Renal cortical epithelial cell (primary cell): ENCODE measurements at places on chromosomes 1 and 21. TPM values are rescaled to one million over a fixed set of nuclear protein-coding genes. Genes with fewer than 3 reads are reported as not detected.

Gene ITLN2
- total RNA-seq: not detected in 2 replicates

Gene ZNF281
- 28.0 and 38.0 TPM in 2 replicates for total RNA-seq

Gene PSMG1
- 32.2 and 54.2 TPM in 2 replicates for total RNA-seq

Gene CELA2B
- not detected in 2 replicates for total RNA-seq

Gene ATP5PB
- total RNA-seq: 356 and 426 TPM in 2 replicates

Gene SSU72
- 78.7 and 87.2 TPM in 2 replicates for total RNA-seq

DNA sequence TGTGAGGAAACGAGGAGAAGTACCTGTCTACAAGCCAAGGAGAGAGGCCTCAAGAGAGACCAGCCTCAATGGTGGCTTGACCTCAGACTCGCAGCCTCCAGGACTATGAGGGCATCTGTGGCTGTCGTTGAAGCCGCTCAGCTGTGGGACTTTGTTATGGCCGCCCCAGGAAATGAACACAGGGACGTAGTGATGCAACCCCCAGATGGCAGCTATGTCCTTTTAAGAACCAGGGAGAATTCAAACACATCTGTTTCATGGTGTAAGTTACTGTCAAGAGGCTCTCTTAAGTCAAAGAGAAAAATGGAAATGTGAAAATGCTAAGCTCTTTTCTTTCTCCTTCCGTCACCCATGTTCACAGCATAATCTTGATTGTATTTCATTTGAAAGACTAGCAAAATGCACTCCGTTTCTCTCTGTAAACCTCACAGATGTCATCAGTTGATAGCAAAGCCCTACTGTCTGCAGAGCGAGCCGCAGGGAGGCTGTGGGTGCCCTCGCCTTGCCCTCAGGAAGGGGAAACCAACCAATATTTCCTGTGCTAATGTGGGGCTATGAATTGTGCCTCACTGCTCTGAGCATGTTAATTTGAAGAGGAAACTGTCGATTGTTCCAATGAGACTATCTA is 21.3 kb downstream of the UBASH3A start:
- no peak for DNase-seq

- no peak for DNase-seq
These were observed 7.5 kb downstream of the NBPF1 start for GRCh38 chr1:16605532-16606505.

DNA sequence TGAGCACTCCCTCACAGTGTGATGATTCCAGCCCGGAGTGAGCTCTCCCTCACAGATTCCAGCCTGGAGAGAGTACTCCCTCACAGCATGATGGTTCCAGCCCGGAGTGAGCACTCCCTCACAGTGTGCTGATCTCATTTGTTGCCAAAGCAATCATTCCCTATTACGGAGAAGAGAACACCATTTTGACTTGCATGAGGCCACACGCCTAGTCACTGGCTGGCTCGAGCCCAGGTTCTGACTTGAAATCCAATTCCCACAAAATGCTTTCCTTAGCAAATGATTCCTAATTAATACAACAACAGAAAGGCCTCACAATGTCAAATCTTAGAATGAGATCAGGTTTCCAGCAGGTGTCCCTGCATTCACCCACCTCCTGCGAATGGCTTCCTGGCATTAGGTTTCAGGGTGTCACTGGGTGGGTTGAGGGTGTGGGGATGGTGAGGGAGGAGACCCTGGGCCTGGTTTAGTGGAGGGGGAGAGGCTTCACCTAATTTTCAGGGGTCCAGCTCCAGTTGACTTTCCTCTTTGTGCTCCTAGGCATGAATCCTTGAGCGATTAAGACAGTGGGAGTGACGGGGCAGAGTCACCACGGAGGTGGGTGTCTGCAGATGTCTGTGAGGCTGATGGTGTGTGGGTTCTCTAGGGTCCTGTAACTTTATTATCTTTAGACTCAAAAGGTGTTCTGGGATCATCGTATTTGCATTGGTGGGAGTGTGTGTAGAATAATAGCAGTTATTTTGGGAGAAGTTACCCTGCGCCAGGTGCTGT is 158.5 kb downstream of the KCNJ6 start:
- DNase-seq: no peak

DNA sequence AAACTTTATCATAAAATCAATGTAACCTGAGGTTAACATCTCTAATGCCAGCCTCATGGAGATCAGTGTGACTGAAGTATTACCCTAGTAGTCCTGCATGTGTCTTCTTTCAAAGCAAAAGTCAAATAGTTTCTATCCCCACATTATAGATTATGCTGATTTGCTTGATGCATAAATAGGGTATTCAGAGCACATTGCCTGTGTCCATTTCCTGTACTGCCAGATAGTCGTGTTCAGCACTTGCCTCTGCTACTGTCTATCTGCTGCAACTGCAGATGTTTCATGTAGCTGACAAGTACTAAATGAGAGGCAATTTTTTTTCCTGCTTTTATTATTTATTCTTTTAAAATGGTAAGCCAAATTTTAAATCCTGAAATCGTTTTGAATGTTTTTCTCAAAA is 348.7 kb downstream of the CHRM3 start:
- DNase-seq: no peak

- no peak for DNase-seq
These were observed 456 bp downstream of the PTPN14 start for GRCh38 chr1:214550857-214551435.

GRCh38 chr1:240020871-240021270 is 70.8 kb upstream of the FMN2 start:
- no peak for DNase-seq

- DNase-seq: no peak
These were observed 455.8 kb upstream of the VAMP3 start for GRCh38 chr1:7315316-7315715.

DNA sequence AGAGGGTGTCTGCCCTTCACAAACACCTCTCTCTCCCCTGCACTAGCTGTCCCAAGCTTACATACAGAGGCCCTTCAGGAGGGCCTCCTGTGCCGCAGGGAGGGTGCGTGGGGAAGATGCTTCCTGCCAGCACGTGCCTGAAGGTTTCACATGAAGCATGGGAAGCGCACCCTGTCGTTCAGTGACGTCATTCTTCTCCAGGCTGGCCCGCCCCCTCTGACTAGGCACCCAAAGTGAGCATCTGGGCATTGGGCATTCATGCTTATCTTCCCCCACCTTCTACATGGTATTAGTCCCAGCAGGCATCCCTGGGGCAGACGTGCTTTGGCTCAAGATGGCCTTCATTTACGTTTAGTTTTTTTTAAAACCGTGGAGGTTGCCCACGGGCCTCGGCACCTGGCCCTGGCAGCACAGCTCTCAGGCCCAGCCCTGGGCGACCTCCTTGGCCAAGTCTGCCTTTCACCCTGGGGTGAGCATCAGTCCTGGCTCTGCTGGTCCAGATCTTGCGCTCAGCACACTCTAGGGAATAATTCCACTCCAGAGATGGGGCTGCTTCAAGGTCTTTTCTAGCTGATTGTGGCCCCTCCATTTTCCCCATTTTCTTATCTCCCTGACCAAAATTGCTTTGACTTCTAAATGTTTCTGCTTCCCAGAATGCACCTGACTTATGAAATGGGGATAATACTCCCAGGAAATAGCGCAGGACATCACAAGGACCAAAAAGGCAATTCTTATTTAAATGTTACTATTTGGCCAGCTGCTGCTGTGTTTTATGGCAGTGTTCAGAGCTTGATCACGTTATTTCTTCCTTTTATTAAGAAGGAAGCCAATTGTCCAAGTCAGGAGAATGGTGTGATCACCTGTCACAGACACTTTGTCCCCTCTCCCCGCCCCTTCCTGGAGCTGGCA is 6.1 kb downstream of the NPPA start:
- no peak for DNase-seq

DNA sequence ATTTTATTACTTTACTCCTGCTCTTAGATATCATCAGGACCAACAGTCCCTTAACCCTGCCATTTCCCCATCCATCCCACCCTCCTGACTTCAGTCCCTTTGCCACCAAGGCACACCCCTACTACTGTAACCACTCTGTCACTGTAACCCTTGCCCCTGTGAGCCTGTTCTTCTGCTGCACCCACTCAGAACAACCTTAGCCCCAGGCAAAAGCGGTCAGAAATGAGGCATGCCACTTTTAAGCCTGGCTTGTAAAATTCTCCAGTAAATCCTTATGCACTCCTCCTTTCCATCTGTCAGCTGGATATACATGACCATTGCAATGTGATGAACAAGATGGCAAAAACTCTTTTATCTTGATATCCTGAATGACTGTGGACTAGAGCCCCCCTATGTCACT is 555.0 kb upstream of the PLXNA2 start:
- peak; percentile 32 for DNase-seq

DNA sequence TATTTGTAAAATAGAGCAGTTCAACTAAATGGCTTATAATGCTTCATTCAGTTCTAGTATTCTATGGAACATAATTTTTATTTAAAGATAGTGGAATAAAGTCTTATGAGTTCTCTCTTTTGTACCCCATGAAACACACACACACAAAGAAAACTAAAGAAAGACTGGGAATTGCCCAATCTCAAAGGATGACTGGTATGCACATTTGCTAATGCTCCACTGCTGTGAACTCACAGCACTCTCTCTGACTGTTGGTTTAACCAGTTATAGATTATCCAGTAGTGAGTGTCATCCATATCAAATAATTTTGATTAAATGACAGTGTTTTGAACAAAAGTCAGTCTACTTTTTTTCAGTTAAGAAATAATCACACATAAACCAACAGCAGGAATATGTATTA is 1082.4 kb upstream of the B3GALT2 start:
- DNase-seq: peak; percentile 33
